ENCODE measurements at places on chromosomes 2 and 18. TPM values are rescaled to one million over a fixed set of nuclear protein-coding genes. Genes with fewer than 3 reads are reported as not detected.

The HSBP1L1 gene
- total RNA-seq = 13.1 TPM

The C1QL2 gene
- total RNA-seq = not detected

The OR6B2 gene
- total RNA-seq = not detected

The PLCD4 gene
- total RNA-seq = 2.9 TPM

The DSC3 gene
- total RNA-seq = 0.69 TPM

The RSAD2 gene
- 0.20 TPM for total RNA-seq

The CCNYL1 gene
- 16.8 TPM for total RNA-seq

The CDH20 gene
- not detected for total RNA-seq

The MAP3K19 gene
- not detected for total RNA-seq

The CNRIP1 gene
- total RNA-seq = 1.6 TPM

The PROC gene
- total RNA-seq = 0.25 TPM

The CCDC121 gene
- 0.69 TPM for total RNA-seq

The SMYD1 gene
- not detected for total RNA-seq

The CYRIA gene
- total RNA-seq = 9.2 TPM

The CDH19 gene
- total RNA-seq = not detected

The DAPL1 gene
- total RNA-seq = not detected

The CTAGE1 gene
- not detected for total RNA-seq

The PROKR1 gene
- not detected for total RNA-seq

The SNTG2 gene
- not detected for total RNA-seq

The SH2D6 gene
- 0.40 TPM for total RNA-seq

The RUFY4 gene
- total RNA-seq = not detected
